ENCODE measurements at places on chromosomes 3 and 15.

GRCh38 chr3:46668116-46668515 is 25.4 kb downstream of the ALS2CL start:
- DNase-seq: no peak

GRCh38 chr3:6250167-6250566 is 610.7 kb upstream of the GRM7 start:
- no peak for DNase-seq

DNA sequence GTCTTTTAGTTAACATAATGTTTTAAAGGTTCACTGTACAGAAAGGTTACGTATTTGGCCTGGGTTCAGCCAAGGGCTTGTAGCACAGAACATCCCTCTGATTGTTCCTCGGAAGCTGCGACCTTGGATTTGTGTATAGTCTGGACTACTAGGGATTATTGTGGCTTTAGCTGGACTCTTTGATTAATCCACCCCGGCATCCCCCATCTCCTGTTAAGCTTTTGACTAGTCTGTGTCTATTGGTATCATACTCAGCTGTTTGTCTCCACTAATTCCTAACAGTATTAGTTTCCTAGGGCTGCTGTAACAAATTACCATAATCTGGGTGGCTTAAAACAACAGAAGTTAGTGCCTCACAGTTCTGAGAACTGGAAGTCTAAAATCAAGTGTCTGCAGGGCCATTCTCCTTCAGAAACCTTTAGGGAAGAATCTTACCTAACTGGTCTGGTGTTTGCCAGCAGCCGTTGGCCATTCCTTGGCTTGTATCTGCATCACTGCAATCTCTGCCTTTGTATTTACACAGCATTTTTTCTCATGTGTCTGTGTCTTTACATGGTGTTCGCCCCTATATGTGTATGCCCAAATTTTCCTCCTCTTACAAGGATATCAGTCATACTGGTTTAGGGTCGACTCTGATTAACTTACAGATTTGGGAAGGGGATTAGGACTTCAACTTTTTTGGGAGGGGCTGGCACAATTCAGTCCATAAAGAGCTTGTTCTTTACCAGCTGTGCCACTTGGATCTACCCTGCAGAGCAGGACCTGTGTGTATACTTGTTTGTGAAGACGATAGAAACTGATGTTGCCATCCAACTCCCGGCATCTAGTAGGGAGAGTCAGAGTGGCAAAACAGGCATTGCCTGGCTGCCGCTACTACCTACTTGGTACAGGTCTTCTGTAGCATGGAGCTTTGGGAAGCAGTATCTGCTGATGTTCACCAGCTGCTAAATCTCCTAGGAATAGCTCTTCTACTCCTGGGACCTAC is 117.8 kb downstream of the UBE2E2 start:
- DNase-seq: no peak

DNA sequence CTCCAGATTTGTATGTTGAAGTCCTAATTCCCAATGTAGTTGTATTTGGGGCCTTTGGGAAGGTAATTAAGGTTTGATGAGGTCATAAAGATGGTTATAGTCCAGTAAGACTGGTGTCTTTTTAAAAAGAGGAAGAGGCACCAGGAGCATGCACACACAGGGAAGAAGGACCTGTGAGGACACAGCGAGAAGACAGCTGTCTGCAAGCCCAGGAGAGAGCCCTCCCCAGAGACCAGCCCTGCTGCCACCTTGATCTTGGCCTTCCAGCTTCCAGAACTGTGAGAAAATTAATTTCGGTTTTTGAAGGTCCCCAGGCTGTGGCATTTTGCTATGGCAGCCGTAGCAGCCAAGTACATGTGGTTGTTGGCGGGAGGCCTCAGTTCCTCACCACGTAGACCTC is 32.8 kb upstream of the TSEN2 start:
- no peak for DNase-seq

DNA sequence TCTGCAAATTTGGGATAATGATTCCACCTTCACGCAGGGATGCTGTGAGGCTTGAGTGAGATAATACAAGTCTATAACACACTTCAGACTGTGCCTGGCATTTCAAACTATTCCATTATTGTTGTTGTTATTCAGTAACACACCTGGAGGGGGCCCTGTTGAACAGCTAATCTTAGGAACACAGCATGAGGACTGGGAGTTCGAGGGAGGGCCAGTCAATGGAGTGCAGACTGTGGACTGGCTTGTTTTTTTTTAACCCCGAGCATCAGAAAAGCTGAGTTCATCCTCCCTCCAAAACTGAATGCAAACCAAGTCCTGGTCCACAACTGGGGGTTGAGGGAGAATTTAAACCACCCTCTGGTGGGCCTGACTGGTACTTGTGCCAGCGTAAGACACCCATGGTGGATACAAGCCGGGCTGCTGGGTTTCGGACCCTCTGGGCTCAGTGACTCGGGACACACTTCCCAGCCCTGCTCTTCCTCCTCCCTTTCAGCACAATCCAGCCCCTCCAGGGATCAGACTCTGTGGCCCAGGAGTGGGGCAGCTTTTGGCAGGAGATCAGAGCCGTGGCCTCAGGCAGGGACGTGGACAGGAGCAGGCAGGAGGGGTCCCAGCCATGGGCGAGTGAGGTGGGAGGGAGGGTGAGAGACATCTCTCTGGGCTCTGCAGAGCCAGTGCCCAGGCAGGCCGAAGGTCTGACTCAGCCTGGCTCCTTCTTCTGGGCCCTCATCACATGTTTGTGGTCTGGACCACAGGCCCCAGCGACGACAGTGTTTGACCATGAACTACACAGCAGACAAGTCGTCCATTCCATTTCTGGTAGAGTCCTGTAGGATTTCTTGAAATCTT is 36.3 kb upstream of the MEX3B start:
- DNase-seq: no peak

DNA sequence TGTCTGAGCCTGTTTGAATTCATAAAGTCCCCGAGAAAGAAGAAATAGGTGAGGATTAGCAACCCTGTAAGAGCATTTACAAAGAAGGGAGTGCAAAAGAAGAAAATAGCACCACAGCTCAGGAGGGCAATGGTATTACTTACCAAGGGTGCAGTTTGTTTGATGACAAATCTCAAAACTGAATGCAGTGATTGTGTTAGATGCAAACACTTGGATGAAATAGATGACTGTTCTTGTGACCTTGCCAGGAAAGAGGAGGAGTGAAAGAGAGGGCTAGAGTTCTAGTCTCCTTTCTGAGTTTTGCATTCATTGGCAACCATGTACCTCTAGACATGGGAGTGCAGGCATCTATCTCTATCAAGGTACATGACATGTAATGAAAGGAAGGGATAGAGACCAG is 1030.8 kb upstream of the CFAP20DC start:
- DNase-seq: no peak

DNA sequence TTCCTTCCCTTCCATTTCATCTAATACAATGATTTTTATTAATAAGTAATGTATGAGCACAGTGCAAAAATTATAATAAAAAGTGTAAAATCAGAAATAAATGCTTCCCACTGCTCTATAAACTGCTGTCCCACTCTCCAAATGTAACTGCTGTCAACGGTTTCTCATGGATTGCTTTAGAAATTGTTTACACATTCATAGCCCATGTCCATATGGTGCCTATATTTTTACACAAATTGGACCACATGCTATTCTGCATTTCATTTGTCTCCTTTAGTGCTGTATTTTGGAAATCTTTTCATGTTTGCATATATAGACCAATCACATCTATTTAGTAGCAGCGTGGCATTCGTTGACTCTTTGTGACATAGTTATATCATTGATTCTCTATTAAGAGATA is 164.7 kb upstream of the SLCO3A1 start:
- no peak for DNase-seq

DNA sequence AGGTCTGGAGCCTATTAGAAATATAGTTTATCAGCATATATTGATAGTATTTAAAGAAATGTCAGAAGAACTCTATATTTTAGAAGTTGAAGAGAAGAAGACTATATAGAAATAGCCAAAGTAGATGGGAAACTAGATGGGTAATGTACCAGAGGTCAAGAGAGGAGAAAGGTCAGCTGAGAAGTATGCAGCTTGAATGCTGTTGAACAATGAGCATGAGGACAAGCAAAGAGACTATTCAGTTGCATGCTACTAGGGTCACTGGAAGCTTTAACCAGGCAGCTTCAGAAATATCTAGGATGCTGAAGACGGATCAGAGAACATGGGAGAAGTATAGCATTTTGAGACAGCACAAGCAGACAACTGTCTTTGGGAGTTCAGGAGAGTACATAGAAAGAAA is 19.6 kb upstream of the TIPARP start:
- DNase-seq: no peak

- no peak for DNase-seq
Measured at GRCh38 chr15:82571722-82572222, 31.5 kb upstream of the RPS17 start.

GRCh38 chr3:155595371-155595770 is 149.5 kb downstream of the PLCH1 start:
- no peak for DNase-seq

GRCh38 chr3:16150285-16150684 is 24.2 kb upstream of the GALNT15 start:
- no peak for DNase-seq

DNA sequence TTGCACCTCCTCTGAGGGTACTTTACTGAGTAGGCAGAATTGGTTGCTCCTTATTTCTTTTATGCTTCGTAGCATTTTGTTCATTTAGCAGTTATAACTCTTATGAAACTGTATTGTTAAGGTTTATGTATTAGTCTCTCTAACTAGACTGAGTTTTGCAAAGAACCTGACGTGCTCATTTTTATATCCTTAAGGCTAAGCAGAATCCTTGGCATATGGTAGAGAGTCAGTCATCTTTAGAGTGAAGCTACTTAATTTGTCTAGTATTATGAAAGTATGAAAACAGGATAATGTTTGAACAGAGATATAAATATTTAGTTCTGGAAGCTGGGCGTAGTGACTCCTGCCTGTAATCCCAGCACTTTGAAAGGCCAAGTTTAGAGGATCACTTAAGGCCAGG is 20.1 kb downstream of the CRYBG3 start:
- no peak for DNase-seq

DNA sequence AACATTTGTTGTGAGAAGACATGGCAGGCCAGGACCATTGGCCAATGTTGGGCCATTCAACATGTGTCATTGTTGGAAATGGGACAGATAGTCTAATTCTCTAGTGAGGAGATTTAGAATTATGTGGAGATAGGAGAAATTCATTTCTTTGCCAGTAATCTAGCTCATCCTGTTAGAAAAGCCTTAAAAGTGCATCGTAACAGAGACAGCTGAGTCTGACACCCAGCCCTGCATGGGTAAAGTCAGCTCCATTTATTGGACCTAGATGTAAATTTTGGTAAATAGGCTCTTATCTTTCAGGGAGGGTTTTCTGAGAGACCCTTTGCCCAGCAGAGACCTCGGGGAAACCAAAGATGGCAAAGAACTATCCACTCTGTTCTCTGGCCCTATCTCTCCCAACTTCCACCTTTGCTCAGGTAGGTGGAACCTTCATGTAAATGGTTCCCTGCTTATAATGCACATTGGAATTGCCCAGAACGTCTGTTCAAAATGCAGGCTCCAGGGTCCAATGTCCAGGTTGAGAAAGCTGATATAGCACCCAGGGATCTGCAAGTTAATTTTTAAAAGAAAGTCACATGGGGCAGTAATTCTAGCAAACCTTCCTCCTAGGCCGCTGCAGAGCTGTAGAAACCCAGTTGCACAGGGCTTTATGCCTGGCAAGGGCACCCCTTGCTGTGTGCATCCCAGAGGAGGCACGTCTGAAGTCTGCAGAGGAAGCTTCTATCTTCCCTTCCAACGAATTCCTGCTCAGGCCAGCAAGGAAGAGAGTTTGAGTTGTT is 365.9 kb upstream of the PROK2 start:
- DNase-seq: no peak

DNA sequence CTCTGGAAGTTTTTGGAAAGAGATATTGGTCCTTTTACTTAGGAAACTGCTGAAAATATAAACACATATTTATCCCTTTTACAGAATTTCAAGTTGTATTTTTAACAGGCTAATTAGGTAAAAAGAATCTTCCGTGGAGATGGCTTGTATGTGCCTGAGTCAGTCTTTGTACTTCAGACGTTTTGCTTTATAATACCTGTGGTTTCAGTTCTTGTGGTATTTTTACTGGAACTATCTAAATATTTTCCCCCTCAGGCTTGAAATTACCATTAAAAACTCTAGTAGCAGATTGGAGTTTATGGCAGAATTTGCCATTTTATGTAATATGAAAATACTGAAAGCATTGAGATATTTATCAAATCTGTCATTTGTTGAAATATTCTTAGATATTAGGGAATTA is 151.6 kb upstream of the CGNL1 start:
- no peak for DNase-seq

DNA sequence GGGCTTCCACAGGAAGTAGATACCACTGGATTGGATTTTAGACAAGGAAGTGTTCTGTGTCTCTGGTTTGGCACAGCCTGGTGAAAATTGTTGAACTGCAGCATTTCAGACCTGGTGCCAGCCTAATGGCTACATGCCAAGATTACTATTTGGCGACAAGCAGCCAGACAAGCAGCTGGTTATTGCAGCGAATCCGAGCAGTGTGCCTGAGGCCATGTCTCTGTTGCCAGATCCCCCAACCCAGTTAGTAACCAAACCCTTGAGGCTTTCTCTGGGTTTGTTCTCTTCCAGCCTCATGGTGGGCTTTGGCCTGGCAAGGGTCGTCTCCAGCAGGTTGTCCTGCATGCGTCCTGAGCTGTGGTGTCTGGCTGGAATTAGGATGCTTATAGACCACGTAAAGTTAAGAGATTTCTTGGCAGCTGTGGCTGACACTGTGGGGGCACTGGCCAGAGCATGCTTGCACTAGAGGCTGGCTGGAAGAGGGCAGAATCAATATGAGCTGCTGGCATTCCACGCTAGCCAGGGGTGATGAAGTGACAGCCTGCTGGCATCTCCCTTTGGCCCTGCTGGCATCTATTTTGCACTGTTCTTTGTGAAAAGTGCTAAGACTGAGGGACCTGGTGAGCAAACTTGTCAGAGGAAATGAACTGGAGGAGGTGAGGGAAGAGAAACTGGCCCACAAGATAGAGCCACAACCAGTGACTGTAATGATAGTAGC is 172.6 kb downstream of the RBMS3 start:
- DNase-seq: no peak

- DNase-seq: no peak
Measured at GRCh38 chr3:187989575-187990153, 164.3 kb upstream of the LPP start.

DNA sequence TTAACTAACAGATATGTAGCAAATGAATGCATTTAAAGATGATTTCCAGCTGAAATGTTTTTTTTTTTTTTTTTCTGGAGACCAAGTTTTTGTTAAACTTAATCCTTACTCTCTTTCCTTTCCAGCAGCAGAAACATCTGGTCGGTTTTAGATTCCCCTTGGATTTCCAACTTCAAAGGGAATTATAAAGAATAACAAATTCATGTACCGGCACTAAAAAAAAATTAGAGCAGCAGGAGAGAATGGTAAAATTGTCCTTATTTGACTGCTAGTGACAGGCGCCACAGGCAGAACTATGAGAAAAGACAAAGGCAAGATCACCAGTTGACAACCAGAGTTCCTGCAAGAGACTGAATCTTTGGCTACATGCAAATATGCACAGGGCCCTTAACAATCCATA is 393.3 kb downstream of the TIGIT start:
- DNase-seq: no peak

- no peak for DNase-seq
Measured at GRCh38 chr15:90869601-90870353, 1.4 kb downstream of the FURIN start.

All from activated T-helper 1 cell treated with anti-CD3 and anti-CD28 coated beads, Interleukin-2, amount 50 U/mL, for 16 hours (primary cell).